ENCODE measurements at places on chromosomes 2 and 18. TPM values are rescaled to one million over a fixed set of nuclear protein-coding genes. Genes with fewer than 3 reads are reported as not detected.

GRCh38 chr2:180364719-180365118 lies 357.6 kb upstream of the CWC22 start:
- no peak for DNase-seq

GRCh38 chr2:3867469-3867868 lies 164.1 kb downstream of the DCDC2C start:
- DNase-seq, result no peak

The HOXD12 gene
- not detected for total RNA-seq

- DNase-seq, result no peak
Measured at GRCh38 chr2:226137201-226137811, 662.3 kb downstream of the IRS1 start.

DNA sequence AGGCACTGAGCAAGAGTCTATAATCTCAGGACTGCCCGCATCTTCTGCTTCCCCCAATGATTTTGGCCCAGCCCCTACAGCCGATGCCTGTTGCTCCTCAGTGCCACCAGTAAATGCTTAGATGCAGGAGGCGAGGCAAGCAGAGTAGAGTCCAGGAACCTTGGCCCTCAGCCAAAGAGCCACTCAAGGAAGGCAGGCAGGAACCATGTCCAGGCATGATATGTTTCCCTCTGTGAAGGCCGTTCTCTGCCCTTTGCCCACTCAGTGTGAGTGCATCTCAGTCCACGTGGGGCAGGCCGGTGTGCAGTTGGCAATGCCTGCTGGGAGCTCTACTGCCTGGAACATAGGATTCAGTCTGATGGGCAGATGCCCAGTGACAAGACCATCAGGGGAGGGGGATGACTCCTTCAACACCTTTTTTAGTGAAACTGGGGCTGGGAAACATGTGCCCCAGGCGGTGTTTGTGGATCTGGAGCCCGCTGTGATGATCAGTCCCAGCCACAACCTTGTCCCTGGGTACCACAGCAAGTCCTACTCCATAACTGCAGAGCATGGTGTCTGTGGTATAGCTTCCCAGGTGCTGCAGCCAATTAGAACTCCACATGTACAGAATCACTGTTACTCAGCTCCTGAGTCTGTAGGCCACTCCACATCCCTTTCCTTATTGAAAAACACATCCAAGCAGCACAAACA lies 9.7 kb upstream of the DNAJB2 start:
- peak; percentile 60 for DNase-seq

The ALLC gene
- not detected for total RNA-seq

GRCh38 chr2:117979911-117980701 lies 33.8 kb downstream of the CCDC93 start:
- DNase-seq, result no peak

GRCh38 chr18:13834496-13835015 lies 10.6 kb downstream of the MC5R start:
- no peak for DNase-seq

GRCh38 chr2:8251856-8252255 lies 430.0 kb upstream of the ID2 start:
- DNase-seq, result no peak

GRCh38 chr18:76231402-76231801 lies 263.6 kb downstream of the ZNF516 start:
- DNase-seq, result no peak

GRCh38 chr2:88669482-88670214 lies 21.8 kb upstream of the RPIA start:
- no peak for DNase-seq
